ENCODE measurements at places on chromosomes 12 and 14.

- H3K4me3 ChIP-seq = no peak overlapping the region
- H3K27me3 ChIP-seq = no peaks in the 10 kb centered on the region
- H3K36me3 ChIP-seq = no peaks in the 10 kb centered on the region
- DNase-seq = no peak
These were observed 924.1 kb upstream of the TMEM132C start for GRCh38 chr12:127342861-127343260.

- no peak overlapping the region for H3K4me3 ChIP-seq
- no peak overlapping the region for H3K27ac ChIP-seq
- H3K27me3 ChIP-seq = peaks cover 3% of the 10 kb centered on the region
- H3K4me1 ChIP-seq = no peaks in the 10 kb centered on the region
- DNase-seq = no peak
These were observed 12.5 kb upstream of the RCOR1 start for GRCh38 chr14:102579696-102580549.

GRCh38 chr12:119775246-119775895, 101.7 kb downstream of the CIT start:
- DNase-seq = no peak
- no peaks in the 10 kb centered on the region for H3K27me3 ChIP-seq
- H3K4me1 ChIP-seq = no peaks in the 10 kb centered on the region
- no peak overlapping the region for H3K4me3 ChIP-seq
- H3K27ac ChIP-seq = no peak overlapping the region

DNA sequence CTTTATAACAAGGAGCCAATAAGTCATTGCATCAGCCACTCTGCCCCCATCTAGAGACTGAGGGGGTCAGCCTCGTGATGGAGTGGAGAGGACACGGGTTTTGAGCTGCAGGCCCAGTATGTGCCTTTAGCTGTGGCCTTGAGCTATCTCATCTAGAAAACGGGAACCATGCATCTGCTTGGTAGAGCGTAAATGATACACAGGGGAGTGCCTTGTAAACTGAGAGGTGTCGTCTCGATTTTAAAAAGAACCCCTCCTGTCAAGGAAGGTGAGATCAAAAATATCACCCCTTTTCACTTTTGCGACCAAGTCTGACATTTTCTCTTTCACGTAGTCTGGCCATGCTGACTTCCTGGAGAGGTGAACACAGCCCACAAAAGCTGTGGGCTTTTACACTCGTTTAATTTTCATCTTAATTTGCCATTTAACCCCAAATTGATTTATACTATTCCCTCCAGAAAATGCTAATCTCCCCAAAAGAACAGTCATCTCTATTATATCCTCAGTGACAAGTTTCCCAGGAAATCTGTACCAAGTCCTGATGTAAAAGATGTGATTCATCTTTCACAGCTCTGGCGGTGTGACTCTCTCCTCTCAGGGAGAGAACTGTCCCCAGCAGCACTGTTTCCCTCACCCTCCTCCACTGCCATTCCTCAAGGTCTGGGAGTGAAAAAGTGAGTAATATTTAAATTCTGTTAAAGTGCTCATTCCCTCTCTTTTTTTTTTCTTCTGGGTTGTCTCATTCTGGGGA, 30.6 kb downstream of the VCPKMT start:
- H3K4me1 ChIP-seq = peaks cover 76% of the 10 kb centered on the region
- H3K27me3 ChIP-seq = no peaks in the 10 kb centered on the region
- DNase-seq = no peak
- peak overlapping the region; percentile 69 for H3K4me3 ChIP-seq
- peaks cover 13% of the 10 kb centered on the region for H3K36me3 ChIP-seq

GRCh38 chr14:100526632-100527031, 60.6 kb downstream of the BEGAIN start:
- no peaks in the 10 kb centered on the region for H3K27me3 ChIP-seq
- no peaks in the 10 kb centered on the region for H3K36me3 ChIP-seq
- DNase-seq = no peak
- no peak overlapping the region for H3K27ac ChIP-seq
- H3K4me1 ChIP-seq = no peaks in the 10 kb centered on the region
- no peak overlapping the region for H3K4me3 ChIP-seq

GRCh38 chr14:60616461-60616959, 32.8 kb downstream of the SIX1 start:
- peaks cover 25% of the 10 kb centered on the region for H3K27me3 ChIP-seq
- DNase-seq = no peak
- H3K4me1 ChIP-seq = no peaks in the 10 kb centered on the region
- no peaks in the 10 kb centered on the region for H3K36me3 ChIP-seq
- no peak overlapping the region for H3K4me3 ChIP-seq
- no peak overlapping the region for H3K27ac ChIP-seq

DNA sequence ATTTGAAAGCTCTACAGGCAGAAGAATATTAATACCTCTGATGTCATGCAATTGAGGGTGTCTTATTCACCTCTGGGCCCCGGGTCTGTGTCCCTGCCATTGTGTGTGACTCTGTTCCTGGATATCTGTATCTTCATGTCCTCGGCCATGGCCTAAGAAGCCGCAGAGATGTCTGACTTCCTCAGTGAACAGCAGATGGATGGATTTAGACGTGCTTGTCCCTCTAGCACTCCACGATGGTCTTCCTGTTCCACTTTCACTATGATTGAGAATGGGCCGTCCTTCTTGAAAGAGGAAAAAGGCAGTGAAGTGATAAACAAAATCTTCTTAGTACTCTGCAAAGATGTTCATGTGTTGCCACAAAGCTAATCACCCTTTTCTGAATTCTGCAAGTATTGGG, 217.4 kb downstream of the SLC41A2 start:
- H3K27me3 ChIP-seq = peaks cover 2% of the 10 kb centered on the region
- H3K36me3 ChIP-seq = peaks cover 23% of the 10 kb centered on the region
- peak overlapping the region; percentile 92 for H3K27ac ChIP-seq
- H3K4me1 ChIP-seq = peaks cover 61% of the 10 kb centered on the region
- DNase-seq = no peak

GRCh38 chr12:110669193-110669502, 19.8 kb downstream of the HVCN1 start:
- H3K27me3 ChIP-seq = no peaks in the 10 kb centered on the region
- H3K36me3 ChIP-seq = peaks cover 66% of the 10 kb centered on the region
- H3K4me1 ChIP-seq = peaks cover 45% of the 10 kb centered on the region
- H3K27ac ChIP-seq = peak overlapping the region; percentile 89

GRCh38 chr14:106308839-106309389, 782.5 kb downstream of the TMEM121 start:
- peak; percentile 80 for DNase-seq
- H3K27me3 ChIP-seq = peaks cover 36% of the 10 kb centered on the region
- H3K4me3 ChIP-seq = no peak overlapping the region
- no peaks in the 10 kb centered on the region for H3K36me3 ChIP-seq
- no peaks in the 10 kb centered on the region for H3K4me1 ChIP-seq
- H3K27ac ChIP-seq = peak overlapping the region; percentile 34

DNA sequence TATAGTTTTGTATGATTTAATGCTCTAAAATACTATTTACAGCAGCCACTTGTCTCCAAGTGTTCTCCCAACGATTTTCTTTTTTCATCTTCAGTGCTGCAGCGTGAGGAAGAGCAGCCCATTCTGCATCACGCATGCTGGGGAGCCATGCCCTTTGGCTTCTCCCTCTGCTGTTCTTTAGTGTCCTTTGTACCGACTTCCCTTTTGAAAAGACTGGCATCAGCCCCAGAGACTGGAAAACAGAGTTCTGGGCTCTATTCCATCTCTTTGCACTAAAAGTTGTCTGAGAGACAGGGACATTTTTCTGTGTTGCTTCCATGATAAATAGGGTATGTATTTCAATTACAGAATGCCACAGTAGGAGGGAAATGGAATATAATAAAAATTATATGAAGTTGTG, 105.1 kb downstream of the RERG start:
- H3K27me3 ChIP-seq = peaks cover 2% of the 10 kb centered on the region
- no peaks in the 10 kb centered on the region for H3K36me3 ChIP-seq
- H3K27ac ChIP-seq = no peak overlapping the region
- no peaks in the 10 kb centered on the region for H3K4me1 ChIP-seq

DNA sequence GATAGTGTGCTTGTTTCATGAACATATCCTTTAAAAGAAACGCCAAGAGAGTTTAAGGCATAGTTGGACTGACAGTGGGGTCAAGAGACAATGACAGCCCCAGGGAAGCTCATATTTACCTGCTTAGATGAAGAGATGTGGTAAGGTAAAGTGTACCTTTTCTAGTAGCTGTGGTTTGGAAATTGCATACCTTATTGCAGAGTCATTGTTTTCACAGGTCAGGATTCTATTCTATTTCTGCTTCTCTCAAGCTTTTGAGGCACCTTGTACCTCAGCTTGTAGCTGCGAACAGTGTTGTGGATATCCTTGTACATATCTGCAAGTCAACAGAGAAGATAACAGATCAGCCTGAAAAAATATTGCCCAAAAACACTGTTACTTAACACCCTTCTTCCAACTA, 47.7 kb downstream of the ATP6V1D start:
- no peak overlapping the region for H3K27ac ChIP-seq
- H3K4me1 ChIP-seq = peaks cover 2% of the 10 kb centered on the region
- no peak overlapping the region for H3K4me3 ChIP-seq
- H3K36me3 ChIP-seq = peaks cover 7% of the 10 kb centered on the region
- H3K27me3 ChIP-seq = no peaks in the 10 kb centered on the region

DNA sequence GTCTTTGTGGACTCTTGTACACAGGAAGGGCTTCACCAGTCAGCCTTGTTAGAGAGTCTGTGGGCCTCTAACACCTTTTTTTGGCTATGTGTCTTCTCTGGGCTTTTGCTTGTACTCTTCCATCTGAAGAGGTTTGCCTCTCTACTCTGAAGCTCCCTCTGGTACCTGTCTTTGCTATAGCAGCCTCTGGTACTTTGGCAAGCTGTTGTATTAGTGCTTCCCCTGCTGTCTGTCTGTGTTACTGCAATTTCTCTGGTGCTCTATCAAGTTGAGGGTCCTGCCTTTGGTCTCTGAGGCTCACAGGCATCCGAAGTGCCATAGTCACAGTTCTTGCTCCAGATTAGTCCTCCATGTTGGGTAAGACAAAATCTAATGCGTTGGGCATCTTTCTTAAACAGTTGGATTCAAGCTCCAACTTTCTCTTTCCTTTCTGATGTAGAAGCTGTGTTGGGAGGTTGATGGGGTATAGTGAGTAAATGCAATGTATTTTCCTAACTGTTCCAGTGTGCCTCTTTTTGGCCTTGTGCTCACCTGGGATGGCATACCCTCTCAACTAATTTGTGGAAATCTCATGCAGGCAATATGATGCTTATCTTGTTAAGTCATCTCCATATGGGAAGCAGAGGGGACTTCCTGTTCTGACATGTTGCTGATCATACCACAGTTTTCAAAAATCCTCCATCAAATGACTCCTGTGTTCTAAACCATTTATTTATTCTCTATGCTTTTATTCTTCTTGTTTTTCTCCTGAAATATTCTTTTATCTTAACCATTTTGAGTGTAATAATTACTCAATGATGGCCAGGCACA, 88.8 kb downstream of the ATF7IP start:
- H3K4me3 ChIP-seq = no peak overlapping the region
- H3K27ac ChIP-seq = peak overlapping the region; percentile 61
- DNase-seq = no peak
- no peaks in the 10 kb centered on the region for H3K27me3 ChIP-seq

GRCh38 chr12:50089730-50090129, 4.6 kb downstream of the SMARCD1 start:
- no peak for DNase-seq
- peaks cover 20% of the 10 kb centered on the region for H3K4me1 ChIP-seq
- peaks cover 13% of the 10 kb centered on the region for H3K36me3 ChIP-seq
- no peak overlapping the region for H3K4me3 ChIP-seq
- no peak overlapping the region for H3K27ac ChIP-seq
- no peaks in the 10 kb centered on the region for H3K27me3 ChIP-seq

- H3K27ac ChIP-seq = no peak overlapping the region
- H3K36me3 ChIP-seq = no peaks in the 10 kb centered on the region
- no peaks in the 10 kb centered on the region for H3K4me1 ChIP-seq
- no peak for DNase-seq
These were observed 90.0 kb downstream of the PPM1H start for GRCh38 chr12:62844915-62845314.

DNA sequence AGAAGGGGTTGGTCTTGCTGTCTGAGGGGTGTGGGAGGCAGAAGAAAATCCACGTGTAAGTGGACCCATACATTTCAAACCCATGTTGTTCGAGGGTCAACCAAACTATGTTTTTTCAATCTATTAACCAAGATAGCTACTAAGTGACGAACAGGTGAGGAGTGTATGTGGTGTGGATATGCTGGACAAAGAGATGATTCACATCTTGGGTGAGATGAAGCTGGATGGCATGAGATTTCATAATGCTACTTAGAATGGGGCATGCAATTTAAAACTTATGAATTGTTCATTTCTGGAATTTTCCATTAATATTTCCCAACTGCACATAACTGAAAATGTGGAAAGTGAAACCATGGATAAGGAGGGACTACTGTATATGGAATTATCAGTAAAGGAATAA, 17.9 kb upstream of the KTN1 start:
- no peak overlapping the region for H3K27ac ChIP-seq
- H3K4me1 ChIP-seq = peaks cover 4% of the 10 kb centered on the region
- no peak overlapping the region for H3K4me3 ChIP-seq

DNA sequence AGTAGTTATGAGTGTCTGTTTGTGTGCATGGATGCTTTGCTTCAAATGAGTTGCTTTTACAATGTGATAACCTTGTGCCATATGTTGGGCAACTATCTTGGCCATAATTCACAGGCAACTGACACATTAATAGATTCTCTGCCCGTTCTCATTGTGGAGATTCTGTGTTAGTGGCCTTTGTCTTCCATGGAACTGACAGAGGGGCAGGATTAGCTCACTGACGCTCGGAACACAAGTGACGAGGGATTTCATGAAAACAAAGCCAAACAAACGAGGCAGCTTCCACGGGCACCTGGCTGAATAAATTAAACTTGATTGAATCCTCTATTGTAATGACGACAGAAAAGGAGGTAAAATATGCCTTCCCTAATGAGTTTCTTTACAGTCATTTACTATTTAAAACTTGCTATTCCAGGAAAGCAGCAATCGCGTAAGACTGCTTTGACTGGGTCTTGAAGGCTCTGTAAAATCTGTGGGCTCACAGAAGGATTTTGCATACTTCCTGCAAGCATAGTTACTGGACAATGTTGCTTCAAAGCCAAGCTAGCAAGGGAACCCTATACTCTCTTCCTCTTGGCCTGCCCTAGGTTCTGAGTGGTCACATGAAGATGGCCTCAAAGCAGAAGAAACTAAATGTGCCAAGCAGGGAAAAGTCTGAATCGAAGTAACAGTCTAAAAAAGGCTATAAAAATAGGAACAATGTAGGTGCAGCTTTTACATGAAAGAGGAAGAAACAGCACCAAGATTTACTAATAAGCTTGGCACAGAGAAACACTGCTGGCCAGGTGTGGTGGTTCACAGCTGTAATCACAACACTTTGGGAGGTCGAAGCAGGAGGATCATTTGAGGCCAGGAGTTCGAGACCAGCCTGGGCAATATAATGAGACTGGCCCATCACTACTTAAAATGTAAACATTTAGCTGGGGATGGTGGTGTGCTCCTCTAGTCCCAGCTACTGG, 28.1 kb upstream of the SINHCAF start:
- H3K4me3 ChIP-seq = no peak overlapping the region
- H3K27ac ChIP-seq = no peak overlapping the region
- no peaks in the 10 kb centered on the region for H3K4me1 ChIP-seq

Measured in activated naive CD8-positive, alpha-beta T cell treated with anti-CD3 and anti-CD28 coated beads, Interleukin-2, amount 10 ng/mL, durations not matched to agents 7 days and 5 days (primary cell).